ENCODE measurements at places on chromosomes 12 and 14. TPM values are rescaled to one million over a fixed set of nuclear protein-coding genes. Genes with fewer than 3 reads are reported as not detected.

DNA sequence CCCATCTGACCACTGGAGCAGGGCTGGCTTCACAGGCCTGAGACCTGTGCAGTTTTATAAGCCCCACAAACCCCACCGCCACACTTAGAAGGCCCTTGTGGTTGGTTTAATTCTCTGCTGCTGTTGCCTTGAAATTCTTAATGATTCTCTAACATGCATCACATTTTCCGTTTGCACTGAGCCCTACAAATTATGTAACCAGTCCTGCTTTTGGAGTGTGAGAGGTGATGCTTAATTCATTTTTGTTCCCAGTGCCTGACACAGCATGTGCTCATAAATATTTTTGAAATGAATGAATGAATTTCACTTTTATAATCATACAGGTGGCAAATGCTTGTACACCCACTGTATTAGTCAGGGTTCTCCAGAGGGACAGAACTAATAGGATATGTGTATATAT, 52.8 kb upstream of the PLXNC1 start:
- H3K4me1 ChIP-seq: peaks cover 12% of the 10 kb centered on the region
- no peak overlapping the region for H3K4me3 ChIP-seq
- DNase-seq: no peak

DNA sequence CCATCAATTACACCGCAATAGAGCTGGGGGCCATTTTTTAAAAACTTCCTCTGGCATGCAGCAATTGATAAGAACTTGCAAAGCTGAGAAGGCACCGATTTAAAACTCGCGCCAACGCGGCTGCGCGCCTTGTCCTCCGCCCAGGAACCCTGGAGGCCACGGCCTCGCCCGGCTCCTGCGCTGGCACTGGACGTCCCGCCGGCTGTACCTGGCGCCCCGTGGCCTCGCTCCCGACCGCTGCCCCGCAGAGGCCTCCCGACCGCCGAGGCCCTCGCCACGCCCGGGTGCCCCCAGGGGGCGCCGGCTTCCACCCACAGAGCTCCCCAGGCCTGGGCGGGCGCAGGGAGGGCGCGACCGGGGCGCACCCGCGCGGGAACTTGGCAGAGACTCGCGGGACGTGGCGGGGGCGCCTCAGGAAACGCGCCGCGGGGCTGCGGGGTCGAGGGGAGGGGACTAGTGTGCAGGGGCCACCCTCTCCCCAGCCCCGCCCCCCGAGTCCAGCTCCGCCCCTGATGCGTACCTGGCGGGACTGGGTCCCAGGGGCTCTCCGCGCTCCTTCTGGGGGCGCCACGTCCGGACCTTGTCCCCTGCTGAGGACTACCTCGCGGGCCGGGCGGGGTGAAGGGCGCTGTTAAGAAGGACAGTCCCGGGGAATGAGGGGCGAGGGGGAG, 65.7 kb downstream of the TNFAIP2 start:
- H3K4me3 ChIP-seq: peak overlapping the region; percentile 49
- no peak for DNase-seq
- H3K27ac ChIP-seq: peak overlapping the region; percentile 23
- peaks cover 10% of the 10 kb centered on the region for H3K4me1 ChIP-seq
- no peaks in the 10 kb centered on the region for H3K36me3 ChIP-seq
- no peaks in the 10 kb centered on the region for H3K27me3 ChIP-seq

- DNase-seq: no peak
- no peak overlapping the region for H3K4me3 ChIP-seq
- H3K4me1 ChIP-seq: no peaks in the 10 kb centered on the region
These were observed 205.0 kb downstream of the AKAP6 start for GRCh38 chr14:32534145-32534544.

DNA sequence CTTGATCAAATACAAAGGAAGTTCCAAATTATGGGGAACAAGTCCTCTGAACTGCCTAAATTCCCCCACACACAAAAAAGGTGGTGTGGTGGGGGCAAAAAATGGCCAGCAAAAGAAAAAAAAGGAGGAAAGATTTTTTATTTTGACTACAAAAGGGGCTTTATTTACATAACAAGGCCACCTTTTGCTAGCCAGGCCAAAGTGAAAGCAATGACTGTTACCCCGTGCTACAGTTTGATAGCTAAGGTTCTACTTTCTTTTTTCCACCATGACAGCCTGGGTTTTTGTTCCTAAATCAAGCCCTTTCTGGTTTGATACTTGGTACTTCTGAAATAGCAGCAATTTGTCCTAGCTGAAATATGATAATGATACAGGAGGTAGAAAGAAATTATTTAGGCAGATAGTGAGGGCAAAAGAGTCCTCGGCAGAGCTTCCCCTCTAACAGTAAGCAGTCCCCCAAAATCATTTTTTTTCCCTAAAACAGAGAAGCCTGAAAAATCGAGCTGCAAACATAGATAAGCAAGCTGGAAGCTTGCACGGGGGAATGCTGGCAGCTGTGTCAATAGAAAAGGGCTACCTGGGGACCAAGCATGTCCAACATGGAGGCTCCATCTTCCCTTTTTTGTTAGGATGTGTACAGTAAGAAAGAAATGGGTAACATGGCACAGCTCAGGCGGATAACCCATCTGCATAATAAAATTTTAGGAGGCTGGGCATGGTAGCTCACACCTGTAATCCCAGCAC, 8.9 kb upstream of the B4GALNT1 start:
- H3K27me3 ChIP-seq: no peaks in the 10 kb centered on the region
- no peaks in the 10 kb centered on the region for H3K36me3 ChIP-seq
- H3K4me1 ChIP-seq: no peaks in the 10 kb centered on the region
- DNase-seq: no peak
- no peak overlapping the region for H3K4me3 ChIP-seq
- no peak overlapping the region for H3K27ac ChIP-seq

DNA sequence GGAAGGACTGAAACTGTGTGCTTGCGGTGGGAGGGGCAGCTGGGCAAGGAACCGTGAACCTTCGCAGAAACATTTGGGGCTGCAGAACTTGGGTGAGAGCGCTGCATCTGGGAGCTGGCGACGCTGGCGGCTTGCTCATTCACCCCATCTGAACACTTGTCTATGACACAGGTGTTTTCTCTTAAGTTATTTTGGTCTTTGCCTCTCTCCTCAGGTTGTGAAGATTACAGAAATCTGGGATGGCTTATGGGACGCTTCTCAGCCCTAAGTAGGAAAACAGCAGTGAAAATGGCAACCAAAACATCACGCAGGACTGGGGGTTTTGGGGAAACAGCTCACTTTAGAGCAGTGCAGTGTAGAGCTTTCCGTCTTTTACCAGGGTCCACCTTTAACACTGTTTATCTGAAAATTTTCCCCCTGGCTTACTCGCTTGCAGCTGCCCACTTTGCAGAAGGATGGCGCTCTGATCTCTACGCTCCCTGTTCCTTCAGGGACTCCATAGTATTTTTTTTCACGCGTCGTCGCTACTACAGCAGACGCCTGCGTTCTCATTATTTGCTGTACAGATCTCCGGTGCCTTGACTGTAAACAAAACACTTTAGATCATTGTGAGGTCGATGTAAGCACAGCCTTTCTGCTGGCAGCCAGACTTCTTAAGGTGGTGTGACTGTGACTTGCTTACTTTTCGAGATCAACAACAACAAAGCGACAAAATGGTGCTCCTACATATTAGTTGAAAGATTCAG, 2.7 kb upstream of the CDKN1B start:
- H3K27me3 ChIP-seq: no peaks in the 10 kb centered on the region
- DNase-seq: no peak
- peak overlapping the region; percentile 72 for H3K4me3 ChIP-seq
- H3K4me1 ChIP-seq: peaks cover 18% of the 10 kb centered on the region
- no peaks in the 10 kb centered on the region for H3K36me3 ChIP-seq

- no peak overlapping the region for H3K27ac ChIP-seq
- H3K4me1 ChIP-seq: no peaks in the 10 kb centered on the region
- H3K36me3 ChIP-seq: no peaks in the 10 kb centered on the region
- no peak for DNase-seq
These were observed 64.5 kb downstream of the FOXG1 start for GRCh38 chr14:28831126-28831525.

The SMOC1 gene
- total RNA-seq: 0.46 TPM

The B4GALNT3 gene
- total RNA-seq: 2.3 TPM

The KLRC2 gene
- total RNA-seq: not detected

- no peak for DNase-seq
- H3K27me3 ChIP-seq: no peaks in the 10 kb centered on the region
- H3K27ac ChIP-seq: no peak overlapping the region
- H3K4me1 ChIP-seq: no peaks in the 10 kb centered on the region
- no peak overlapping the region for H3K4me3 ChIP-seq
- no peaks in the 10 kb centered on the region for H3K36me3 ChIP-seq
These were observed 455.5 kb downstream of the AEBP2 start for GRCh38 chr12:19894803-19895202.

DNA sequence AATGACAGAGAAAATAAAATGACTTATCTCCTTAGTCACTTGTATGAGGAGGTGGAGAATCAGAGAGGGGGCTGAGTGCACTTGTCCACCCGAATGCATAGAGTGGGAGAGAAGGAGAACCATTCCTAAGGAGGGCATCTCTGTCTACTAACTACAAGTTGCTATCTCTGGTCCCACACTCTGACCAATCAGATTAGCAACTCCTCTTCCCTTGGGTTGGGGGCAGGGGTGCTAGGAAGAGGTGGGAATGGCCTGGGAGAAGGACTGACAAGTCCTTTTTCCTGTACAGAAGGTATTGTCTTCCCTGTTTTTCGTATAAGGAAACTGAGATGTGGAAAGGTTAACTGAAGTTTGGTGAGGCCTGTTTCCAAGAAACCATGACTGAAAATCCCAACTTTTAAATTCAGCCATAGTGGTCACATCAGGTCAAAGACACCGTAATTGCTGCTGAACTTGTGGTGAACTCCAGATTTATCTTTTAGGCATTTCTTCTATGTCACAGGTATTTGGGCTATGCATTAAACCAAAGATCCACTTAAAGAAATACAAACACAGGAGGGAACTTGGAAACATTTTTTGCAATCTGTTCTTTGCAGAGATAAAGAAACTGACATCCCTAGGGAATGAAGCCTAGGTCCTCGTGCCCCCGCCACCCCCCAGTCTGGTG, 207.8 kb downstream of the CRADD start:
- no peak overlapping the region for H3K4me3 ChIP-seq
- no peaks in the 10 kb centered on the region for H3K27me3 ChIP-seq
- no peaks in the 10 kb centered on the region for H3K4me1 ChIP-seq
- DNase-seq: no peak

DNA sequence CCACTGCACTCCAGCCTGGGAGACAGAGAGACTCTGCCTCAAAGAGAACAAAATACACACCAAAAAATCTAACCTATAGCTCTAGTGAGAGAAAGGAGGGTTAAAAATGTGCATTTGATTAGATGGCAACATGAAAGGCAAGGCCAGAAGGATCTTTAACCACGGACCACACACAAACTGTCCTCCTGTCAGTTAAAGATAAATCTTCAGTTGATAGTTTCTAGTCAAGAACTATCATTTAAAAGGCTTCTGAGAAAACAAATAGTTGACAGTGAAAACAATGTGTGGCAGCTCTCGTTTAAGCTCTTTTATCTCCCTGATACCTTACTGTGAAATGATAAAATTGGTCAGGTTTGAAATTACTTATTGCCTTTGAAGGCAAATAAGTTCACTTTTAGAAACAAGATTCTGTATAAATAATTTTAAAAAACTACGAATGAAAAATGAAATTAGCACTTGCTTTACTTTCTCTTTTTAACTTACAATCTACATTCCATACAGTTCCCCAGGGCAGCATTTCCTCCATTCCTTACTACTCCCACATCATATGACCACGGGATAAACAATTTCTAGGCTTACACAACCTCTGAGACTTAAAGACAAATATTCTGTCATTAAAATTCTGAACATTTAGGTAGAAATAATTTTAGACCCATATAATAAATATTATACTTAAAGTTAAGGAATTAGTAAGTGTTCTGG, 71.4 kb upstream of the GNPNAT1 start:
- peaks cover 8% of the 10 kb centered on the region for H3K36me3 ChIP-seq
- H3K4me3 ChIP-seq: no peak overlapping the region
- H3K27me3 ChIP-seq: no peaks in the 10 kb centered on the region
- H3K27ac ChIP-seq: no peak overlapping the region

- no peak overlapping the region for H3K27ac ChIP-seq
- H3K4me3 ChIP-seq: no peak overlapping the region
- no peaks in the 10 kb centered on the region for H3K4me1 ChIP-seq
- no peak for DNase-seq
- no peaks in the 10 kb centered on the region for H3K27me3 ChIP-seq
- no peaks in the 10 kb centered on the region for H3K36me3 ChIP-seq
These were observed 447.5 kb upstream of the DCN start for GRCh38 chr12:91630083-91630482.

- DNase-seq: no peak
- no peak overlapping the region for H3K4me3 ChIP-seq
- no peaks in the 10 kb centered on the region for H3K27me3 ChIP-seq
- H3K4me1 ChIP-seq: no peaks in the 10 kb centered on the region
- H3K36me3 ChIP-seq: no peaks in the 10 kb centered on the region
These were observed 117.8 kb downstream of the ITPR2 start for GRCh38 chr12:26715232-26715631.

The TMEM119 gene
- not detected for total RNA-seq

The CD4 gene
- total RNA-seq: 0.23 TPM

GRCh38 chr12:107586256-107586970, 99.2 kb upstream of the PWP1 start:
- H3K27me3 ChIP-seq: peaks cover 14% of the 10 kb centered on the region
- DNase-seq: no peak
- H3K4me3 ChIP-seq: no peak overlapping the region
- H3K4me1 ChIP-seq: no peaks in the 10 kb centered on the region

GRCh38 chr12:120264086-120264903, 1.2 kb downstream of the PXN start:
- H3K27ac ChIP-seq: peak overlapping the region; percentile 100
- H3K4me1 ChIP-seq: peaks cover 46% of the 10 kb centered on the region
- peak overlapping the region; percentile 87 for H3K4me3 ChIP-seq

The LAG3 gene
- total RNA-seq: 2.7 TPM

The PSMC6 gene
- total RNA-seq: 62.1 TPM

DNA sequence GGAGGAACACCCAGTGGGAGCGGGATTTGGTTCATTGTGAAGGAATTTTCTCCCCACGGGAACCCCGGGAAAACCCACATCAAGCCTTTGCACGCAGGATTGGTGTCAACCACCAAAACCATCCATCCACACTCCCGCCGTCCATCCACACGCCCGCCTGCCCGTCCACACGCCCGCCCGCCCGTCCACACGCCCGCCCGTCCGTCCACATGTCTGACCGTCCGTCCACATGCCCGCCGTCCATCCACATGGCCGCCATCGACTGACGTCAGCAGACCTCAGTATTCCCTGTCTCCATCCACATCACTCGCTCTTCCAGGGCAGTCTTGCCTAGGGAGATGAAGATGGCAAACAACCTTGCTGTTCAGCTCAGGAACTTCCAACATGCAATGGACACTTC, 6.7 kb upstream of the GPR132 start:
- no peak overlapping the region for H3K4me3 ChIP-seq
- H3K27ac ChIP-seq: no peak overlapping the region
- DNase-seq: no peak
- H3K4me1 ChIP-seq: no peaks in the 10 kb centered on the region
- H3K36me3 ChIP-seq: no peaks in the 10 kb centered on the region
- no peaks in the 10 kb centered on the region for H3K27me3 ChIP-seq

The ZNF10 gene
- total RNA-seq: 12.4 TPM

Data from Panc1 (cell line).